ENCODE measurements at places on chromosomes 12 and 14. TPM values are rescaled to one million over a fixed set of nuclear protein-coding genes. Genes with fewer than 3 reads are reported as not detected.

GRCh38 chr14:73758392-73759182, 44.4 kb upstream of the PNMA1 start:
- DNase-seq, result peak; percentile 80

- DNase-seq, result no peak
These were observed 110.8 kb downstream of the EMP1 start for GRCh38 chr12:13307143-13307816.

DNA sequence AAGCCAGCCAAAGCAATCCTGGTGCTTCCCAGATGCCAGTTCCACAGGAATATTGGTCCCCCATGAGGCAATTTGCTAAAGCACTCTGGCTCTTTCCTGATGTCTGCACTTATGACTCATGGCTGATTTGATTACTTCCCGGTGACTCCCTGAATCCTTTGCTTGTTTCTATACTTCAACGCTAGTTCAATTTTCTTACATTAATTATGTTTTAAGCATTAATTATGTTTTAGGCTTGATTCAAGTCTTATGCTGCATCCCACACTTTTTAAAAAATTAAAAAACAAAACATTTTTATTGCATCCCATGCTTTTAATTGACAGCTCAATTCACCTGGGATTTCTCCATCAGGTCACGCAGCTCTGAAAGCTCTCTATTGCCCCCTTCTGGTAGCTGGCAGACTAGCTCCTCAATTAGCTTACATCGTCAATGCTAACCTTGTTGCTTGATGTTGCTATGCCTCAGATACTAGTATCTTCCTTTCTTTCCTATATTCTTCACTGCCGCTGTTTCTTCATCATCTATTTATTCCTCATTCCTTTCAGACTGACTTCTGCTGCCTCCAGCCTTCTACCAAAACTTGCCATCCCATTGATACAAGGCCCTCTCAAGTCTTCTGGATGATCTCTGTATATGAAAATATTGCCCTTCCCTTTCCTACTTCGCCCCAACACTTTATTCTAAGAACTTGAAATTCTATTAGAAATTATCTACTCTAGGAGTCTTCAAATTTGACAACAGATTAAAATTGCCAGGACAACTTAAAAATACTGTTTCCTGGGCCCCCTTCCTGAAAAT, 32.0 kb downstream of the TSHR start:
- peak; percentile 80 for DNase-seq

DNA sequence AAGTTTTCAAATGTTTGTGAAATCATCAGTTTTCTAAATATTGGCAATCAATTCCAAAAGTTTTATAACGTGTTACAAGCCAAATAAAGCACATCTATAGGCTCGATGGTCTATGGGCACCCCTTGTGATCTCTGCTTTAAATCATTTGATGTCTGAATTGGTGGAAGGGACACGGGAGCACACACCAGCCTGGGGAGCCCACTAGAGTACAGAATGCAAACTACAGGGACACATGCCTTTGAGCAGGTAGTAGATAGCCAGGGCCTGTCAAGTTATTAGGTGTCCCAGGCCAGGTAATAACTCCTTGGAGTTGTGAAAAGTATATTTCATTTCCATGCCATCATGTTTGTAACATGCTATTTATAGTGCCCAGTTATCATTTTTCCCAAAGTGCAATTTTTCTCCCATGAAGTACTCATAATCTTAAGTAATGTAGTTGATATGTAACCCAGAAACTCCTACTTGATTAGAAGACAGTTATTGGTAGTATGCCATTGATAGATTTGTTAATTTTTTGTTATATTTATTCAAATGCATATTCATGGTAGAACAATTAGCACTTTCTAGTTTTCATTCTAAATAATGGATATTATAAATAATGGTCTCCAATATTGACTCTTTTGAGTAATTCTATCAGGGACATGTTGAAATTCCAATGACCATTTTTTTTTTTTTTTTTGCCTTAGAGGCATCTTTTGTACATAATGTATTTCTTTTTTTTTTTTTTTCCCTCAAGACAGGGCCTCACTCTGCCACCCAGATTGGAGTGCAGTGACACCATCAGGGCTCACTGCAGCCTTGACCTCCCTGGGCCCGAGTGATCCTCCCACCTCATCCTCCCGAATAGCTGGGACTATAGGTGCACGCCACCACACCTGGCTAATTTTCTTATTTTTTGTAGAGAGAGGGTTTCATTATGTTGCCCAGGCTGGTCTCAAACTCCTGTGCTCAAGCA, 96.9 kb upstream of the FGD4 start:
- DNase-seq, result peak; percentile 9

GRCh38 chr14:101056446-101056845, 152.9 kb upstream of the RTL1 start:
- DNase-seq, result no peak

- no peak for DNase-seq
These were observed 130.0 kb downstream of the DPF3 start for GRCh38 chr14:72763892-72764291.

- no peak for DNase-seq
These were observed 12.6 kb downstream of the RCOR1 start for GRCh38 chr14:102605029-102605428.

DNA sequence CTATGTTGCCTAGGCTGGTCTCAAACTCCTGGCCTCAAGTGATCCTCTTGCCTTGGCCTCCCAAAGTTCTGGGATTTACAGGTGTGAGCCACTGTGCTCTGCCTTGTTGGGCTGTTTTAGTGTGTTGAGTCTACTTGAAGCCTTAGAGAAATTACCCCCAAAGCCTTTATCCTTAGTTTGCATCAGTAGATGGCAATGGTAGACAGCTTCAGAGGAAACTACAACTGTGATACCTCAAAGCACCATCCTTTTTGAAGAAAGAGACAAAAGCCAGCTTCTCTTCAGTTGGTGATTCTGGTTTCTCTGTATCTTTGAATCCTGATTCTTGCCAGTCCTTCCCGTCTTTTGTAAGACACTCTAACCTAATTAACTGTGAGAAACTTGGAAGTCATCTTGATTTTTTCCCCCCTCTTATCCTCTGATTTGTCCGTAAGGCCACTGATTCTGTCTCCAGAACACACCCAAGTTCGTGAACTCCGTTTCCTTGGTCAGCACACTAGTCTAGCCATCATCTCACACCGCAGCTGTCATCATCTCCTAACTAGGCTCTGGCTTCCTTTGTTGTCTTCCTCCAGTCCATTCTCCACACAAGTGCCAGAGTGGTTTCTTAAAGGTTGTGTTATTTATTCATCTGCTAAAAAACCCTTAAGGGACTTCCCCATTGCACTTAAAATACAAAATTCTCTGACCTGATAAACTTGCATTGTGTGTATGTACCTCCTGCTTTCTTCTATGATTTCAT, 20.2 kb downstream of the ATP2A2 start:
- no peak for DNase-seq

DNA sequence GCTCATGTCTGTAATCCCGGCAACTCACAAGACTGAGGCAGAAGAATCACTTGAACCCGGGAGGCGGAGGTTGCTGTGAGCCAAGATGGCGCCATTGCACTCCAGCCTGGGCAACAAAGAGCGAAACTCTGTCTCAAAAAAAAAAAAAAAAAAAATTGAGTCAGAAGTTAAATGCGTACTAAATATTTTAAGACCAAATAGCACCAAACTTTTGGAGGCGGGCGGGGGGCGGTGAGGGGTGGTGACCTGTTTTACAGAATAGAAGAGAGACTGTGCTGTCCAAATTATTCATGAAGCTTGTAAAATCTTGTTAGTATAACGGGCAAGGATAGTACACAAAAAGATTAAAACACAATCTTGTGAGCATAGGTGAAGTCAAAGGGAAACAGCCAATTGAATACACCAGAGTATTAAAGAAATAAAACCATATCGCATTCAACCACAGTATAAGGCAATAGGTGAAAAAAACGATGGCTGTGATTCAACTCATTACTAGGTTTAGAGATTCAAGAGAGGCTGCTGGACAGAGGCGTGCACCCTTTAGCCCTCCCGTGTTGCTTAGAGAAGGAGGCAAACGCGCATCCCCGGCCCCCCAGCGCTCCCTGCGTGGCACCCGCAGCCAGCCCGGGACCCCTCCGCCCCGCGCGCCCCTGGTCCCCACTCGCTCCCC, 571 bp downstream of the ZNF891 start:
- DNase-seq, result peak; percentile 3

GRCh38 chr14:102911541-102911951, 10.9 kb upstream of the AMN start:
- no peak for DNase-seq

DNA sequence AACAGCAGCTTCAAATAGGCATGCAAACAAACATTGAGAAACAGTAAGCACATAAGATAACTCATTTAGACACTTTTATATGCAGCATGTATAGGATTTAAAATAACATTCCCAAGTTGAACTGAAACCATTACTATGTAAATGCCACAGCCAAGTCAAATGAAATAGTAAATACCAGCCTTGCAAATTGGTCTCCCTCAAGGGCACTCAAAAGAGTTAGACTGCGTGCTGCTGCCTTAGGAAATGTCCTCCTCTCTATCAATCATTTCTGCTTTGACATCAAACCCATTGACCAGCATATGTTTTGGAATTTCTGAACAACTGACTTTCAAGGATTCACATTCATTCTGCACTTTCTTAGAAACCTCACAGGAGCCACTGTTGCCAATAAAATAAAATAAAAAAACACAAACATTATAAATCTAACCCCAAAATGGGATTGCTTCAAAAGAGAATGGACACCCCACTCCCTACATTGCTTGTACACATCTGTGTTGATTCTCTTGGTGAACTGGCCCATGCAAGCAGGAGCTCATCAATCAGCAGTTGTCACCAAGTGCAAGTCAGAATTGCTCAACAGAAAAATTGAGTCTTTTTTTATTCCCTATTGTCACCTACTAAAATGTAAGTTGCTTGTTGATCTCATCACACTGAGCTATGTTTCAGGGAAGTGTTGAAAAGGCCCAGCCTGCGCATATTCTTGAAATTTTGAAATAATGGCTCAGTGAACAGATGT, 256.2 kb downstream of the DAD1 start:
- DNase-seq, result no peak

DNA sequence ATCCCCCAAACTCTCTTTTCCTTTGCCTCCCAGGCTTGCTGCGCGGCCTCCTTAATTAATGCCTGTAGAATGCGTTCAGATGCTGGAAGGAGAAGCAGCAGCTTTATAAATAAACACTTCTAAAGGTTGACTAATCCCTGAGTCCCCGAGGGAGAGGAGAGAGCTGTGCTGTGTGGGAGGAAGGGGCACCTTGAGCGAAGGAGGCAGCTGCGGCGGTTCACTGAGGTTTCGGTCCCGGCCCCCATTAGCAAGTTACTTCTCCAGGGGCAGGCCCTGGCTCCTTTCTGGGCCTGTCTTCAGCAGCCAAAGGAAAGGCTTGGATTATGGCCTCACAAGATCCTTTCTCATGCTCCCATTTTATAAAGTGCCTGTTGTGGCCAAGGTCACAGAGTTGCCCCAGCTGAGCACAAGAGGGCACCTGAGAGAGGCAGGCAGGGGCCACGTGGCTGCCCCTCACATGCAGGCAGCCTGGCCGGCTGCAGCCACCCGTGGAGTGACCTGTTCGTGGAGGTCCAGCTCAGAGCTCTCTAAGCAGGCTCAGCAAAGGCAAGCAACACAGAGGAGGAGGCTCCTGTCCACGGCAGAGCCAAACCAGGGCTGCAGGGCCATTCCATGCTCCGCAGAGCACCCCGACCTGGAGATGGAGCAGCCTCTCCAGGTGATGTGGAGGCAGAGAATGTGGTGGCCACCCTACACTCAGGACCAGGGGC, 15.0 kb upstream of the CACNA2D4 start:
- peak; percentile 97 for DNase-seq

DNA sequence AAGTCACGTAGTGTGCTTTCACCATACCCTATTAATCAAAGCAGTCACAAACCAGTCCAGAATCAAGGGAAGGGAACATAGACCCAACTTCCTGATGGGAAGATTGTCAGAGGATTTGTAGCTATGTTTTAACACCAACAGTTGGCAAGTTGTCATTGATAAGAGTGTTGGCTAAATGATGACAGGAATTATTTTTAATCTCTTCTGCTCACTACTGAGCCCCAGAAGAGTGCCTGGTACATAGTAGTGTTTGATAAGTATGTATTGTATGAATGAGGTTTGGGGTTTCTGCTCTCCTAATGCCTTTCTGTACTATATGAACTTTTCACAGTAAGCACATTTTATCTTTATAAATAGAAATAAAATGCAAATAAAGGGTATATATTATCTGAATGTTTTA, 14.7 kb downstream of the HCFC2 start:
- DNase-seq, result no peak

- no peak for DNase-seq
These were observed 89.0 kb downstream of the SCARB1 start for GRCh38 chr12:124774462-124775167.

- DNase-seq, result no peak
These were observed 83.0 kb downstream of the EPS8 start for GRCh38 chr12:15706010-15706676.

DNA sequence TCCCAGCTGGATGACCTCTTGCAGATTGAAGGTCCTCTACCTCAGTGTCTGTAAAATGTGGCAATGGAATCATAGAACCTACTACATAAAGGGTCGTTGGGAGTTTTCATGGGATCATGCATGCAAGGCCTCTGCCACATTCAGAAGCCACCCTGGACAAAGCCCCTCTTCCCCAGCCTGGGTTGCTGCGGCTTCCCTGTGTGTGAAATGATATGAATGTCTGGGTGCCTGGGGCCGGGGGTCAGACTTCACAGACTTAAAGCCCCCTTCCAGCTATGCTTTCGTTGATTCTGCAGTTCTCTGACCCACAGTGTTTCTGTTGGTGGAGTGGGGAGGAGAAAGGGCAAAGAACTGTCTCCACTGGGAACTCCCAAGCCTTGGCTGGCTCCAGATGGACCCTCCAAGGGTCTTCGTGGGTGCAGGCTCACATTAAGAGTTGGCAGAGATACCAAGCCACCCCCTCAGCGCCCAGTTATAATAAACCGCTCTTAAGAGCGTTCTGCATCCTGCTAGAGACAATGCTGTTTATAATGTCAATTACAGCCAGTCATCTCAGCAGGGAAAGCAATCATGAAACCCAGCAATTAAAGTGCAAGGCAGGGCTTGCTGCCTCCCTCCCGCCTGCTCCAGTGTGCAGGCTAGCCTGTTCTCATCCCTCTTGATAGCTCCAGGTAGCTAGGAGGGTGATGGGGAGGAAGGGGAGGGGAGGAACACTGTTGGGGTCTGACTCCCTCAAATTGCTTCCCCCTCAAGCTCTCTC, 210.9 kb upstream of the FKBP4 start:
- no peak for DNase-seq

DNA sequence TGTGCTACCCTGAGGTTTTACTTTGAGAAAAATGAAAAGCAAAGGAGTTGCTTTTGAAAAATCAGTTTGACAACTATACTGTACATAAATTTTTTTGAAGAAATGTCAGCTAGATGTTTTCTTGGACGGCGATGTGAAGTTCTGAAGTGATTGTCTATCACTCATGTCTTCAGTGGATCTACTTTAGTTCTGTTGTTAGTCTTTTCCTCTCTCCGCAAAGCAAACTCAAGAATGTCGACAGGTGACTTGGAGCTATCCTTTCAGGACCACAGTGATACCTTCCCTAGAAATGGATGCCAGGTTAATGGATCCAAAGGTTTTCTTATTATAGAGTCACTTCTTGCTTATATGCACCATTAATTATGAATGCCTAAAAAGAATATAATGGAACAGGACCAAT, 1.2 kb downstream of the PTPRO start:
- DNase-seq, result no peak

GRCh38 chr12:80794551-80794950, 77.8 kb downstream of the MYF5 start:
- no peak for DNase-seq

The GLIPR1L1 gene
- not detected for total RNA-seq

The GARIN6 gene
- not detected for total RNA-seq

The TMEM233 gene
- 5.6 TPM for total RNA-seq

The PCBP2 gene
- total RNA-seq, result 246 TPM

The SAMD15 gene
- 1.0 TPM for total RNA-seq

The ORAI1 gene
- total RNA-seq, result 12.2 TPM
